RPMI8226 (cell line): ENCODE measurements at places on chromosomes 6 and 20.

DNA sequence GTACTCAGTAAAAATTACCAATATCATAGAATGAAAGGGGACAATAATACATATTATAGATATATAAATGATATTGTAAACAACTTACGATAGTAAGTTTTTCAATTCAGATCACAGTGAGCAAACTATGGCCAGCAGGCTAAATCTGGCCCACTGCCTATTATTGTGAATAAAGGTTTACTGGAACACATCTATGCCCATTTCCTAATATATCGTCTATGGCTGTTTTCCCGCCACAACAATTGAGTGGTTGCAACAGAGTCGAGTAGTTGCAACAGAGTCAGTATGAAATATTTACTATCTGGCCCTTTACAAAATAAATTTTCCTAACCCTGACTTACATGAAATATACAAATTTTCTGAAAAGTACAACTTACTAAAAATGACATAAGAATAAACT, 297.3 kb upstream of the KCNQ5 start:
- DNase-seq, result no peak

DNA sequence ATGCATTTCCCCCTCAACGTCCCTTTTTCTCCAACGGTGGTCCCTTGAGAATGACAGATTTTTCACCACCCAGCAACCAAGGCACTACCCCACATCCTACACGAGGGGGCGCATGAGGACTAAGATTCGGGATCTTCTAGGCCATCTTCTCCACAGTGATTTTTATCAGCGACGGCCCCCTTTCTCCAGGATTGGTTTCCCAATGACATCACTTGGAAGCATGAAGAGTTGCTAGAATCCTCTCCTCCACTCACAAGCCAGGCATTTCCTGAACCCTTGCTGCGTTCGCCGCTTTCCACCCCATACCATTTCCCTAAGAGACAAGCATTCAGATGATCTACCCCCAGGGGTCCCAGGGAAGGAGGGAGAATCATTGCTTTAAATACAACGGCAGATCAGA, 252.0 kb downstream of the HIVEP2 start:
- peak; percentile 38 for DNase-seq

GRCh38 chr20:57391439-57392301, 474 bp downstream of the RBM38 start:
- peak; percentile 55 for DNase-seq

DNA sequence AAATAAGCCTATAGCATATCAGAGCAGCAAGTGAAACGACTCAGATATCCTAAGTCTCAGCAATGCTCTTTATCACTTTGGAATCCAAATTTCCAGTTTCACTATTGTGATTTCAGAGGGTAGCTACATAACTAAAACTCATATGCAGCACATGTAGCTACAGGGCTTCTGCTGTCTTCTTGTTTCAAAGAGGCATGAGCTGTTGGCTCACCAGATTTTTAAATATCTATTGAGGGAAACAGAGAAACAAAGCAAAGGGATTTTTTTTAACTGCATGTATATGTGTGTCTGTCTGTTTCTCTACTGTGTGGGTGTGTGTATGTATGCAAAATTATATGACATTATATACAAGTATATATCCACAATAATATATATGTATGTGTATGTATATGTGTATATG, 258.4 kb downstream of the HDGFL1 start:
- DNase-seq, result no peak

DNA sequence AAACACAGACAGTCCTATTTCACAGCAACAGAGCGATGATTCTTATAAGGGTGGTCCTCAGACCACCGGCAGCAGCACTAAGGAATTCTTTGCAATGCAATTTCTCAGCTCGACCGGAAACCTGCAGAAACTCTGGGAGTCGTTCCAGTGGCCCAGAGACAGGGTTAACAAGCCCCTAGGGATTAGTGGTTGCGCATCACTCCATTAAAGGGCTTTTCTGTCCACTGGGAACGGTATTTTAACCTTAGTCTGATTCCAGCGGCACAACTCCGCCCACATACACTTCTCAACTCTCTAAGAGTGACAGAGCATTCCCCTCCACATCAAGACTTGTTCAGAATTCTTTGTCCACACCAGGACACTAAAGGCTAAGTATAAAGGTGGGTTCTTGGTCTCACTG, 341.5 kb downstream of the TFAP2A start:
- DNase-seq, result no peak

GRCh38 chr6:6626187-6626586, 37.7 kb downstream of the LY86 start:
- DNase-seq, result no peak

GRCh38 chr6:113010196-113010989, 663.3 kb downstream of the RFPL4B start:
- DNase-seq, result no peak

DNA sequence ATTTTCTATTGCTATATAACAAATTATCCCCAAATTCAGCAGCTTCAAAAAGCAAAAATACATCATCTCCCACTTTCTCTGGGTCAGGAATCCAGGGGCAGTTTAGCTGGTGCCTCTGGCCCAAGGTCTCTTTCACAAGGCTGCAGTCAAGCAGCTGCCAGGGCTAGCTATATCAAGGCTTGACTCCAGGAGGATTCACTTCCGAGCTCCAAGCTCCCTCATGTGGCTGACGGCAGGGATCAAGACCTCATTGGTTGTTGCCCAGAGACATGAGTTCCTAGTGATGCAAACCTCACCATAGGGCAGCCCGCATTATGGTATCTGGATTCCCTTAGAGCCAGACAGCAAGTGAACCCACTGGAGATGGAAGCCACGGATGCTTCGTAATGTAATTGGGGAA, 1.3 kb upstream of the VNN1 start:
- peak; percentile 7 for DNase-seq

DNA sequence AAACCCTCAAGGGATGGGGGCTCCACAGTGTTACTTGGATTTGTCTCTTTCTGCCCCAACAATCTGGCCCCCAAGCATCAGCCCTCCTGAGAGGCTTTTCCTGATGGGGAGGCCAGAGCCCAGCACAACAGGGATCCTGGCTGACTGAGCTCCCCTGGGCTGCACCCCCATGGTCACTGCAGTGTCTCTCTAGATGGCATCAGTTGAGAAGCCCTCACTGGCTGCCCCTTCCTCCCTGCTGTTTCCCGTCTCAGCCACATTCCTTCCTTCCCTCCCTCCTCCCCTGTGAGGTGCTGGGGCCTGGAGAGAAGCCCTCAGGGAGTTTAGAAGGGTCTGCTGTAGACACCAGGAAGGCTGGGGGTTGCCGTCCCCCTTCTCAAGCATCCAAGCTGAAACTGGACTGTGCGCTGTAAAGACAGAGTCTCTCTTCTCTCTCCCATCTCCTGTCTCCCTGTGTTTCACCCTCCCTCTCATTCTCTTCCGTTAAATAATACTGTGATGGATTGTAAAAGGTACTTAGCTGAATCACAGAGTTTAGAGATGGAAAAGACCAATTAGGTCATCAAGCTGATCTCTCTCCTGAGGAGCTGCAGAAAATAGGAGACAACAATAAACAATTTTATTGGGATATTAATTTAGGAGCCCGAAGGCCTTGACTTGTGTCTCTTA, 29.7 kb downstream of the SAYSD1 start:
- DNase-seq, result no peak

DNA sequence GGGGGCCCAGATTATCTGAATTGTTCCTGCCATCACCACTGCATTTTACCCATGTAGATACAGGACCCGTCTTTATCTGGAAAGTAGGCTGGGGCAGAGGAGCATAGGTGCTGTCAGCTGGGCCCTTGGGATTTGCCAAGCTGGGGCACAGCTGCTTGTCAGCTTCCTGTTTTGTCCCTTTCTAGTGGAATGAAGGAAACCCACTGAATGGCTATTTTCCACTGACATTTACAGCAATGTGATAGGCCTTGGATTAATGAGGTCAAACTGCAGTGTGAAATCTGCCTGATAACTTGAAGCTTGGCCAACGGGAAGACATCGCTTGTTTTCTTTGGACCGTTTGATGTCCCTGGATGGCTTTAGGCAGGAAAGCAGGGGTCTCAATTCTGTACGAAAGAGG, 6.7 kb downstream of the PPP1R16B start:
- DNase-seq, result no peak

GRCh38 chr6:650098-650497, 6.8 kb downstream of the HUS1B start:
- DNase-seq, result no peak

- DNase-seq, result no peak
Measured at GRCh38 chr6:112717401-112717800, 370.3 kb downstream of the RFPL4B start.

DNA sequence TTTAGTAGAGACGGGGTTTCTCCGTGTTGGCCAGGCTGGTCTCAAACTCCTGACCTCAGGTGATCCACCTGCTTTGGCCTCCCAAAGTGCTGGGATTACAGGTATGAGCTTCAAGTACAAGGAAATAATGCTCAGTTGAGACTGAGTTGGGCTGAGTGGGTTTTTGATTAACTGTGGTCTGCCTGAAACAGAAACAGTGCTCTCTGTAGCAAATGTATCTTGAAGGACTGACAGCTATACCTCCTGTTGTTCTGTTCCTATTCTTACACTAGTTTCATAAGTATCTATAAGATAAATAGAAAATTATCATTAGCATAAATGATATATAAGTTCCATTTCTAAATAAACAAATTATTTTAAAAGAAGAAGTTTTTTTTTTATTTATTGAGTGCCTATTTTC, 142.8 kb upstream of the PTPRK start:
- DNase-seq, result no peak

DNA sequence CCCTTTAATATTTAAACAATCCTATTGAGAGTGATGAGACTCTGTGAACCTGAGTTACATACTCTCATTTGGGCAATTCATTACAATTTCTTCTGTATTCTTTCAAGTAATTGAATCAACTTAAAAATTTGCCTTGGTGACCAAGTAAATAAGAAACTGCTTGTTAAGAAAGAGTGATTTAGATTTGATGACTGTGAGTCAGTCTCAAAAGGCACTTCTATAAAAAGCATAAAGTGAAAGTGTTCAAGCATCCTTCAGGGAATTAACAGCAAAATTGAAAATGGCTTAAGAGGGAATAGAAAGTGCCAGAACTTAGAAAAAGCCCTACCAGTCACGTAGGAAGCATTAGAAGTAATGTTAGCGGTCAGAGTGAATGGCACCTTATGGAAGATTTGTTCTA, 654.7 kb downstream of the EPM2A start:
- no peak for DNase-seq

DNA sequence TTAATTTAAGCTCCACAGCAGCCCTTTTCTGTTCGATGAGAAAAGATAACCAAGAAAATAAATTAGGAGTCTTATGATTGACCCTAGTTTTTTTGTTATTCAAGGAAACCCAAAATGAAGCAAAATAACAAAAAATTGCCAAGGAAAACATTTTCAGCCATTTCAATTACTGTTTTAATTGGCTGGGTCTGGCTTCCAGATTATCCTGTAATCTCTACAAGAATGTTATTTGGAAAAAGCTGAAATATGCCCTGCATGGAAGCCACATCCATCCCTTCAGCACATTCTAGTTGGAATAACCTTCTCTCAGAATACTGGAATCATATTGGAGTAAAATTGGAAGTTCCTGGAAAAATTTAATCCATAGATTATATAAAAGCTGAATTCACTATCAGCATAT, 191.1 kb upstream of the CCN2 start:
- DNase-seq, result no peak

DNA sequence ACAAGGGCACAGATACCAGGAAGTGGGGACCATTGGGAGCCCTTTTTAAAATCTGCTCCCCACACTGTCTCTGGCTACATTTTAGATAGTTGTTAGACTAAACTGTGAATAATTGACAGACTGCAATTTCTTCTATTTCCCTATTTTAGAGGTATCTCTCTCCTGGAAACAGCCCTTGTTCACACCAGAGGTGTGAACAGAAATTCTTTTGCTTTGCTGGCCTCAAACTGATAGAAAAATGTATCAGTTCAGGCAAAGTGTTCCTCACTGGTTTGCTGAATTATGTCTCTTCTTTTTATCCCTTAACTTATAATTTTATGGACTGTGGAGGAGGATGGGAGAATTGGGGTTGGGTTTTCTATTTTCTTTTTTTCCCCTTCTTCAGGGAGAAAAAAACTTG, 513.2 kb upstream of the SULF2 start:
- no peak for DNase-seq

DNA sequence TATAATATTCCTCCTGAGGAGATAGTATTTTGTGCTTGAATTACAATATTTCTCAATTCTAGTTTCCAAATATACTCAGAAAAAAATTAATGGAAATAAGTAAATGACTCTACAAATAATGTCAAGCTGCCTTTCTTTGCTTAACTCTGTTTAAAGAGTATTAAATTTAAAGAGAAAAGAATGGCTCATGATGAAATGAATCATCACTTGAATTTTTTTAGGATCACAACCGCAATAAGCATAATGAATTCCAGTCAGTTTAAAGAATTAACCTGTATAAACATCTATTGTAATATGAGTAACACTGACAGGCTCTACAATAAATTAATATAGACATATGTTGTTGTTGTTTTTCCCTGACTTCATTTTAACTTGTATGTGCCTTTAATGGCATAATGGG, 266.2 kb upstream of the ADGRB3 start:
- DNase-seq, result no peak

DNA sequence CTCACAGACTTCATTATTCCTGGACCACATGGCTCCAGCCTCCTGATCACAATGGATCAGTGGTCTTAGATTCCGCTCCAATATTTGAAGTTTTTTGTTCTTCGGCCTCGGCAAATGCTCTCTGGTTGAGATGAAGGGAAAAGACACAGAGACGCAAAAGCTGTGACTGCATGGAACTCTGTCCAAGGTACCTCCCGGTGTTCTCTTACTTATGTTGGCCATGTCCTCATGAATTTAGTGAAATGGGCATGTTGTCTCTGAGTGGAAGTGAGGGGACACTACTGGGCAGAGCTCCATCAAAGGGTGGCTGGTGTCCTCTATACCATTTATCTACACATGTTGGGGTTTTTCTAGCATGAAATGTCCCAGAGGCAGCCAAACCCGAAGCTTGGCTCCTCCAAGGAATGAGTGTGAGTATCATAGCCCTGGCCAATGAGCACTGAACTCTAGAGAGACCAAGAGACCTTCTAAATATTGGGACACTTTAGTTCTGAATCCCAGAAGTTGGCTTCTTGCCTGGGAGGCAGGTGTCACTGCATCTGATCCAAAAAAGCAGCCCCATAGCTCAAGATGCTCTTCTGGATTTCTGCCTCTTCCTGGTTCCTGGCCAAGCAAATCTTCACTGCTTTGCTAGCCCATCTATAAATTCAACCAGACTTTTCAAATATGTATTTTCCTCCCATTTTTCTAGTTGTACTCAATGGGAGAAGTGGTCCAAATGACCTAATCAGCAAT, 34.1 kb downstream of the HLA-G start:
- DNase-seq, result no peak

DNA sequence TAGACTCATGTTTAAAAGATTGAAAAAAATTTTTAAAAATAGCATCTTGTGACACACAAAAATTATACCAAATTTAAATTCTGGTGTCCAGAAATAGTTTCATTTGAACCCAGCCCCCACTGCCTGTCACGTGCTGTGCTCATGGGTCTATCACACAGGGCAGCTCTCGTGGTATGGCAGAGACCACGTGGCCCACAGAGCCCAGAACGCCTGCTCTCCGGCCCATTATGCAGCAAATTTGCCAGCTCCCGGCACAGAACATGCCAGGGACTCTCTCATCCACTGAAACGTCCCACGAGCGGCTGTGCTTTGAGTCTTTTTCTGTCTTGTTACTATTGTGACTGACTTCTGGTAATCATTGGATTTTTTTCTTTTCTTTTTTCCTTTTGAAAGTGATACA, 224.3 kb downstream of the TTLL2 start:
- no peak for DNase-seq

GRCh38 chr20:23085436-23086055, 578 bp downstream of the CD93 start:
- DNase-seq, result no peak

- no peak for DNase-seq
Measured at GRCh38 chr6:73131706-73132105, 93.6 kb downstream of the KHDC1L start.

- DNase-seq, result no peak
Measured at GRCh38 chr20:771741-772464, 3.6 kb upstream of the SLC52A3 start.
